Cerebellar nuclear complex (tissue), 1 donor: ENCODE measurements at places on chromosomes 13 and 19.

DNA sequence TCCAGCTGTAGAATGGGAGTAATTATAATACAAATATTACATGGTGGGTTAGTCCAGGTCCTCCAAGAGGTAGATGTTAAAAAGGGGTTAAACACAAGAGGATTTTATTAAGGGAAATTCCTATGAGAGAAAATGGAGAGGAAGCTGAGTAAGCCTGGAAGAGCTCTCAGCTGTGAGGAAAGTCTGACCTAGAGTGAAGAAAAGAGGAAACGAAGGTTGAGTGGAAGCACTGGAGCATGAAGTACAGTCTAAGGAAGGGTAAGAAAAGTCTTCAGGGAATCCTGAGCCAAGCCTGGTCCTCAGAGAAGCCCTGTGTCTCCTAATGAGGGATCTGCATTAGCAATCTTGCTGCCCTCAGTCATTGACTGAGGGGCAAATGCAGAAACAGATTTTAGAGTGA is 506.2 kb downstream of the GPC5 start:
- no peak for DNase-seq

- DNase-seq = no peak
Observed at GRCh38 chr13:53068585-53069520, 40.2 kb downstream of the OLFM4 start.

DNA sequence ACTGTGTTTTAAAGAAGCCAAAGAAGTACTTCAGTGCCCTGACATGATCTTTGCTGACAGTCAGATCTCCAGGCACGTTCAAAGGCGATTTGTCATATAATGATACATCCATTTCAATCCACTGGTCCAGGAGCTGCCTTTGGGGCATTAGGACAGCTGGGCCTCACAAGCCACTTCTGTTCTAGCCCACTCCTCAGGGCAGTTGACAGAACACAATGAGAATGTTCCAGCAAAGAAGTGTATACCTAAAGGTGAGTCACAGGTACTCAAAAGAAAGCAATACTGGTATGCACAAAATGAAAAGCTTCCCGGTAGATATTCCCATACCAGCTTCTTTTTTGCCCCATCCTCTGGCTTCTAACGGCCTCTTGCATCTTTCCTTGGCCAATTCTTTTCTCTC is 12.5 kb upstream of the MAP3K10 start:
- DNase-seq = no peak

- no peak for DNase-seq
Observed at GRCh38 chr13:111011899-111012298, 97.0 kb upstream of the ANKRD10 start.
